NCI-H1105 (cell line): ENCODE measurements at places on chromosomes 5 and 9.

GRCh38 chr9:137158625-137159024 is 11.2 kb downstream of the LRRC26 start:
- no peak for DNase-seq

- no peak for DNase-seq
These were observed 12.2 kb upstream of the CDK5RAP2 start for GRCh38 chr9:120592210-120592609.

DNA sequence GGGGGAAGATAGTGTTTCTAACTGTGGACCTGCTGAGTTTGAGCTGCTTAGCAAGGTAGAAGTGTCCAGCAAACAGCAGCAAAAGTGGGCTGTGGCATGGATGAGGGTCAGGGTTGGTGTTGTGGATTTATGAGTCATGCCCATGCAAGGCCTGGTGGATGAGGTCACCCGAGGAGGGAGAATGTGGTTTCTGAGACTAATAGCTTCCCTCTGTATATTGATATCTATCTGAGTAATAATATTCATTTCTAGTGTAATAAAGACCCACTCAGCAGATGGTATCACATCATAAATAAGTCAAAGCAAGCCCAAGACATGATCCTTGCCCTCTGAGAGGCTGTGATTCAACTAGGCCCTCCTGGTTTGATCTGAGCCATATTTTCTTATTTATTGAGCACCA is 597.8 kb upstream of the CLINT1 start:
- no peak for DNase-seq

DNA sequence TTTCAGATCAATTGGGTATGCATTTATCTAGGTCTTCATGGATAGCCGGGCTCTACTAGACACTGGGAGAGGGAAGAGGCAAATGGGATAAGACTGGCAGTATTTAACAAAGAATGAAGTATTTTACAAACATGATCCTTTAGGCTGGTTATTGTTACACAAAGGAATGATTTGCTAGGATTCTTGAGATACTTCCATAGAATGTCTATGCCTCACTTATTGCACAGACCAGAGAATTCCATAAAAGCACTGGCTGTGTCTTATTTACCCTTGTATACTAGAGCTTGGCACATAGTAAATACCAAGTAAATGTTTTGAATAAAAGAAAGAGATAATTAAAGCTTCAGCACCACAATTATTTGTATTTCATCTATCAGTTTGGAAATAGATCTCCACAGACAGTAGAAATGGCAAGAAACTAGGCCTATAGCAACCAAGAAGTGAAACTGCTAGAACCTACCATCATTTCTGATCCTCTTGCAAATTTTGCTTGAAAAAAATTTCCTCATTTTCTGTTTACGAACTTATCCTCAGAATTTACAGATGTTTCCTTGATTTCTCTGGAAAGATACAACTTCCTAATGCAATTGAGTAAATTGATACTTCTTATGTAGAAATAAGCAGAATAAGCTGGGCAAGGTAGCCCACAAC is 3.8 kb downstream of the PDCD1LG2 start:
- no peak for DNase-seq

DNA sequence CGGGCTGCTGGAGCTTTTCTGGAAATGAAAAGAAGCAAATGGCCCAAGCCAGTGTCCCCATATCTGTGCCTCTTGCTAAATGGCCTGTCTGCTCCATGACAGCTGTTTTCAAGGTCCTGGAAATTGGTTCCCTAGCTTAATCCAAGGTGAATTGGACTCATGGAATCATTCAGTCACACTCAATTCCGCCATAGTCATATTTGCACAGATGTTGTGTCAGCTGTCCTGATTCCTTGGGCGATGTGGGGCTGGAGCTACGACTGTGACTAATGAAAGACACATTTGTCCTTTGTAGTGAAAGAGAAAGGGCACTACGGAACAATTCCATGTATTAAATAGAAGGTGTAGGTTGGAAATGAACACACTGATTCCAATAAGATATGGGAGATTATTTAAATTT is 102.9 kb upstream of the MEGF10 start:
- DNase-seq = no peak

DNA sequence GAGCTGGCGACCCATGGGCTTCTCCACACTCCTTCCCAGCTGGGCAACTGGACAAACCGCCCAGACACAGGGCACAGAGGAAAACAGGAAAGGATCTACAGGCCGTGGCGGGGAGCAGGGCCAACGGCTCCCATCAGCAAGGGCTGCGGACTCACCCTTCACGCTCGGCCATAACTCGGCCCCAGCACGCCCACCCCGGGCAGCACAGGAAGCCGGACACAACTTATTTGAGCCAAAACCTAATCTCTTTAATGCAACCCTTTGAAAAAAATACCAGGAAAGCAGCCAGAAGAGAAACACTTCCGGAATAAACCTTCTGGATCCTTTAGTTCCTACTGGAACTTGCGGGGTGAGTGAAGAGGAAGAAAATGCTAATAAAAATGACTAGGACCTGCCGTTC is 59.9 kb downstream of the VAV2 start:
- no peak for DNase-seq

DNA sequence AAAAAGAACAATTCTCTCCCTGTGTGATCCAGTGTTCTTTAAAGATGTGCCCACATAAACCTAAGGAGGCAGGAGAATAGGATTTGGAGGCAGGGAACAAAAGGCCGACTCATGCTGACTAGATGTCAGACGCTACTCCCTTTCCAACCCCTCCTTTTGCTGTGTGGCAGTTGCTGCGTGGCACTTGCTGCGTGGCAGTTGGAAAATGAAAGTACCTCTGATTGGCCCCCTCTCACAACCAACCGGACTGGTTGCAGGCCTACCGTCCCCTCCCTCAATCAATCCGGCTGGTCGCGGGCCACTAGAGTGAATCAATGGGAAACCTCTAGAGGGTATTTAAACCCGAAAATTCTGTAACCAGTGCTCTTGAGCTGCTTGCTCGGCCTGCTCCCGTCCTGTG is 551.0 kb downstream of the KIF4B start:
- no peak for DNase-seq

GRCh38 chr5:173352366-173353349 is 24.4 kb upstream of the STC2 start:
- DNase-seq = no peak

GRCh38 chr5:1380011-1380817 is 35.3 kb upstream of the CLPTM1L start:
- DNase-seq = no peak

DNA sequence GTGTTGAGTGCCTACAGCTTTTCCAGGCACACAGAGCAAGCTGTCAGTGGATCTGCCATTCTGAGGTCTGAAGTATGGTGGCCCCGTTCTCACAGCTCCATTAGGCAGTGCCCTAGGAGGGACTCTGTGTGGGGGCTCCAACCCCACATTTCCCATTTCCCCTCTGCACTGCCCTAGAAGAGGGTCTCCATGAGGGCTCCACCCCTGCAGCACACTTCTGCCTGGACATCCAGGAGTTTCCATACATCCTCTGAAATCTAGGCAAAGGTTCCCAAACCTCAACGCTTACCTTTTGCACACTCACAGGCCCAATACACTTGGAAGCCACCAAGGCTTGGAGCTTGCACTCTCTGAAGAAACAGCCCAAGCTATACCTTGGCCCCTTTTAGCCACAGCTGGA is 131.3 kb downstream of the DEPDC1B start:
- no peak for DNase-seq

DNA sequence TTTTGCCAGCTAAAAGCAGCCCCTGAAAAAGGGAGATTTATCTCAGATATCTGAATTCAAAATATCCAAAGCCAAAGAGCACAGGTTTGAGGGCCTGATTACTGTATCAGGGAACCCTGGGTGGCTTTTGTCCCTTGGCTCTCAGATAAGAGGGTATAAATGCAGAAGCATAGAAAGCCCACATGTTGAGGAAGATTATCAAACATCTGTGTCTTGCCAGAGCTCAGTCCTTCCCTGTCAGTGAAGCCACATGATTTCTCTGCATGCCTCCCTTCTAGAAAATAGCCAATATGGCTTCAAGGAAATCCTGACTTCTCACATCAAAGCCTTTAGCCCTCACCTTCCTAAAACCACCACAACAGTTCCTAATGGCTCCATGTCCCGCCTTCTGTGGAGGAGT is 408.0 kb upstream of the DMAC1 start:
- DNase-seq = no peak

DNA sequence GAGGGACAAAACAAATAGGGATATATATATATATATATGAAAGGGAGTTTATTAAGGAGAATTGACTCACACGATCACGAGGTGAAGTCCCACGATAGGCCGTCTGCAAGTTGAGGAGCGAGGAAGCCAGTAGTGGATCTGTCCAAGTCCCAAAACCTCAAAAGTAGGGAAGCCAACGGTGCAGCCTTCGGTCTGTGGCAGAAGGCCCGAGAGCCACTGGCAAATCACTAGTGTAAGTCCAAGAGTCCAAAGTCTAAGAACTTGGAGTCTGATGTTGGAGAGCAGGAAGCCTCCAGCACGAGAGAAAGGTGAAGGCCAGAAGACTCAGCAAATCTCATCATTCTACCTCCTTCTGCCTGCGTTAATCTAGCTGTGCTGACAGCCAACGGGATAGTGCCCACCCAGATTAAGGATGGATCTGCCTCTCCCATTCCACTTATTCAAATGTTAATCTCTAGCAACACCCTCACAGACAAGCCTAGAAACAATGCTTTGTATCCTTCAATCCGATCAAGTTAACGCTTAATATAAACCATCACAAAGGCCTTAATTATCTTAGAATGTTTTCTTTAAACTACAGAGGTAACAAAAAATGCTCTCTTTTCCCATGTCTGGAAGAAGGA is 23.8 kb upstream of the DAB2 start:
- DNase-seq = no peak

GRCh38 chr5:154844809-154845208 is 5.6 kb downstream of the FAXDC2 start:
- no peak for DNase-seq

- no peak for DNase-seq
These were observed 3.4 kb upstream of the ESM1 start for GRCh38 chr5:54988817-54989216.

GRCh38 chr5:61941637-61942036 is 364.4 kb upstream of the KIF2A start:
- DNase-seq = no peak

GRCh38 chr5:40627706-40628105 is 52.0 kb upstream of the PTGER4 start:
- DNase-seq = no peak

GRCh38 chr5:34598177-34598794 is 57.8 kb upstream of the RAI14 start:
- no peak for DNase-seq

DNA sequence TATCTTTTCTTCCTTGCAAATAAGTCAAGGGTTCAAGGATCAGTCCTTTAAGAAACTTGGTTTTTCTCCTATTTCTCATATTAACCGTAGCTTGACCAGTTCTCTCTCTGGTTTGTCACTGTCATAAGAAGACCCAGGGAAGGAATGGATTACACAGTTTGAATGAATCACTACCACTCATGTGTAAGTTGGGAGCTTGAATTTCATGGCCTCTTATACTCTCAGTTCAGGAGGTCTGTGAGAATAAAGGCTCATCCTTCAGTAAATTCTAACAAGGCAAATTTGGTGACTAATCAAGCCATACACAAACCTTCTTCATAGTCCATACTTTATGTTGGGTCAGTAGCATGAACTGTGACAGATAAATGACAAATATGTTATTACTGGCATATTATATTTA is 323.1 kb upstream of the ACTBL2 start:
- DNase-seq = no peak

DNA sequence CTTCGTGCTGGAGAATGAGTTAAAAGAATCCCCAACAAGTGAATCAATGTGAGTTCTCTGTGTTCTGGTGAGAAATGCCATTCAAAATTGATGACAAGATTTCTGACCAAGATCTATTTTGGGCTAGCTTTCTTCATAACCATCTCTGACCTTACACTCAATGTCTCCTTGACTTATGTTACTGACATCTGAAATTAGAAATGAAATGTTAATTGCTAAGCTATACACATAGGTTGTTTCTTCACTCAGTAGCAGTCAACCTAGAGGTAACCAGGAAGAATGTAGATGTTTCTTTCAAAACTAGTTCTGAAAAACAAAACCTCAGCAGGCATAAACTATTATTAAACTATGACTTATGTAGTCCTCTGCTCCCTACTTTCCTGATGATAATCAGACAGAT is 2220.7 kb upstream of the C9orf72 start:
- DNase-seq = no peak

GRCh38 chr9:80560976-80561375 is 989.2 kb downstream of the TLE4 start:
- DNase-seq = no peak

DNA sequence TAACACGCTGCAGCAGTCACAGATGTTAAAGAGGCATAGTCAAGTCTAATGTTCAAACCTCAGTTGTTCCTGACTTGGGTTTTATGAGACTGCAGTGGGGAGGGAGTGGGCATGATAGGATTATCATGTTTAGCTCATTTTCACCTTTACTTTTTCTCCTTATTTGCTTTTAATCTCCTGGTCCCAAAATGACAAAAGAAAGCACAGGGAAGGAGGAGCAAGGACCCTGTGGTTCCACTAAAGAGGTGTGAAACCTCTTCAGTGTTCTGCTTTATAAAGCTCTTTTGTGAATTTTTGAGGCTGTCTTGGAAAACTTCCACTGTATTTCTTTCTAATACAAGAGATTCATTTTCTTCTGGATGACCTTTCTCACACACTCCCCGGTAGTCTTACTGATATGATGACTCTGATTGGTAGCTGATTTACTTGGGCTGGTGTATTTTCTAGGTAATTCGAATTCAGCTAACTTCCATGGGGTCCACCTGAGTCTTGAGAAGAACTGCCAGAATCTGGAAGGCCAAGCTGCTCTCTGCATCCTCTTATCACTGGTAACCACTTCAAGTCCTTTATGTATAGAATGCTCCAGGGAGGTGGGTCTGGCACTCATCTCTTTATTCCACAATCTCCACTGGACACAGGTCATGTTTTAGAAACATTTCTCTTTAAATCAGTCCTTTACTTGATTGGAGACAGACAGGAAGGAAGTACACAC is 1364.4 kb upstream of the CDH9 start:
- DNase-seq = no peak

DNA sequence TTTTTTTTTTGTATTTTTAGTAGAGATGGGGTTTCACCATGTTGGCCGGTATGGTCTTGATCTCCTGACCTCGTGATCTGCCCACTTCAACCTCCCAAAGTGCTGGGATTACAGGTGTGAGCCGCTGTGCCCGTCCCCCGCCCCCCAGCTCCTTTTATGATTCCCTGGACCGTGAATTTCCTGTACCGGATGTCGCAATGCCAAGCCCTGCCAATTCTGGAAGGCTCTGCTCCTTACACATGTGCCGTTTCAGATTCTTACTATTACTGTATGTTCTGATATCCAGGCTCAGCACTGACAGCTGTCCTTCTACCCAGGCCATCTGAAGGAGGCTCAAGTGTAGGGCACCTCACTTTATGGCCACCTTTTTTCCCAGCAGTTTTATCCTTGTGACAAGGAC is 100.1 kb downstream of the PLCXD3 start:
- no peak for DNase-seq

DNA sequence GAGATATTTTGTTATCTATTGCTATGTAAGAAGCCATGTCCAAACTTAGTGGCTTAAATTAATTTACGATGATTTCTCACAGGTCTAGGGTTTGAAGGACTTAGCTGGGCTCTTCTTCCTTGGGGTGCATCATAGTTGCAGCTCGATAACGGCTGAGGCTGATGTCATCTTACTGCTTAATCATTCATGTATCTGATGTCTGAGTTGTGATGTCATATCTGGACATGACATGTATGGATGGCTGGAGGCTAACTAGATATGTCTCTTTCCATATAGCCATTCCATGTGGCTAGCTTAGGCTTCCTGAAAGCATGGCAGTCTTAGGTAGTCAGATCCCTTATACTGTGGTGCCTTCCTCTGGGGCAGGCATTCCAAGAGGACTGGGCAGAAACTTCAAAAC is 31.6 kb downstream of the ADGRV1 start:
- DNase-seq = no peak
